ENCODE measurements at places on chromosomes 11 and 22.

DNA sequence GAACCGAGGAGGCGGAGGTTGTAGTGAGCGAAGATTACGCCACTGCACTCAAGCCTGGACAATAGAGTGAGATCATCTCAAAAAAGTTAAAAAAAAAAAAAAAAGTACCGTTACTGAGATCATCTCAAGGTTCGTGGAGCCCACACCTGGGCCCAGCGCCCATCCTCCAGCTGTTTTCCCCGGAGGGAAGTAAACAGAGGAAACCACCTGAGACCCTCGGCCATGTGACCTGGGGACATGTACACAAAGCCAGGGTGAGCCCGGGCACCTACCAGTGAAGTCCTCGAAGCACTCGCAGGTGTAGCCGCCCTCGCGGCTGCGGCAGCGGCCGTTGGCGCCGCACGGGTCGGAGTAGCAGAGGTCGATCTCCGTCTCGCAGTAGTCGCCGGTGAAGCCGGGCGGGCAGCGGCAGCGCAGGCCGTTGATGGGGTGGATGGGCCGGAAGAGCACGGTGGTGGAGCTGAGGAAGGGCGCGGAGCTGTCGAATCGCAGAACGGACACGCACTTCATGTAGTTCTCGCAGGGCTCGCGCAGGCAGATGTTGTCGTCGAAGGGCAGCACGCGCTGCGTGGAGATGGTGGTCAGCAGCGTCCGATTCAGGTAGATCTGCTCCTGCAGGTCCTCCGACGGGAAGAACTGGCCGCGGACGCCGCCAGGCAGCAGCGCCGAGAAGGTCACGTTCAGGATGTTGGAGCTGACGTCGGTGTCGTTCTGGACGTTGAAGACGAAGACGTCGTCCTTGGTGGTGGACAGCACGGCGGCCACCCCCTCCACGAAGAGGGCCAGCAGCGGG is 73.8 kb downstream of the CELSR1 start:
- DNase-seq: no peak

DNA sequence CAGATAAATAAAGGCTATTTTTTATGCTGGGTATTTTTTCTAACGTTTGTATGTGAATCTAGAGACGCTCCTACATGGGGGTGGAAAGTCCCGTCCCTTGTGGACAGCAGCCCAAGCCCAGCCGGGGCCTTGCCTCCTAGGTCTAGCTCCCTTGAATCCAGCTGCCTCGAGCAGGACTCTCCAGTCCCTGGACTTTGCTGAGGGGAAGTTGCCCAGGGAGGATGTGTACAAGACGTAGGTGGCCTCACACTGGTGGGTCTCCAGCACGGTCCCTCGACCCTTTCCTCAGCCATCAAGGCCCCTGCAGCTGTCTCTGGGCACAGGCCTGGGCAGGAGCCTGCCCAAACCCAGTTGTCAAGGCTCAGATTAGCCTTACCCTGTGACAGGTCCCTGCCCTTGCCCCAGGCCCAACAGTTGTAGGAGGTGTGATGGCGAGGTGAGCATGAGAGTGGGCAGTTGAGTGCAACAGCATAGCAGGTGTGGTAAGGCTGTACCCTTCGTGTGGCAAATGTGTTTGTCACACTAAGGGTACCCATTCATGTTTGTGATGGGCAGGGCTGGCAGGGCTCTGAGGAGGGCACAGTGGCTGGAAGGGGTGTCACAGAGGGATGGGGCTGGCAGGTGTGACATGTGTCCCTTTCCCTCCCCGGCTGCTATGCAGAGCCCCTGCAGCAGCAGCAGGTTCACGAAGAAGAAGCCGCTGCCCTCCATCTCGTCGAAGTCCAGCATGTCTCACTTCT is 3.4 kb downstream of the CCDC116 start:
- DNase-seq: no peak

DNA sequence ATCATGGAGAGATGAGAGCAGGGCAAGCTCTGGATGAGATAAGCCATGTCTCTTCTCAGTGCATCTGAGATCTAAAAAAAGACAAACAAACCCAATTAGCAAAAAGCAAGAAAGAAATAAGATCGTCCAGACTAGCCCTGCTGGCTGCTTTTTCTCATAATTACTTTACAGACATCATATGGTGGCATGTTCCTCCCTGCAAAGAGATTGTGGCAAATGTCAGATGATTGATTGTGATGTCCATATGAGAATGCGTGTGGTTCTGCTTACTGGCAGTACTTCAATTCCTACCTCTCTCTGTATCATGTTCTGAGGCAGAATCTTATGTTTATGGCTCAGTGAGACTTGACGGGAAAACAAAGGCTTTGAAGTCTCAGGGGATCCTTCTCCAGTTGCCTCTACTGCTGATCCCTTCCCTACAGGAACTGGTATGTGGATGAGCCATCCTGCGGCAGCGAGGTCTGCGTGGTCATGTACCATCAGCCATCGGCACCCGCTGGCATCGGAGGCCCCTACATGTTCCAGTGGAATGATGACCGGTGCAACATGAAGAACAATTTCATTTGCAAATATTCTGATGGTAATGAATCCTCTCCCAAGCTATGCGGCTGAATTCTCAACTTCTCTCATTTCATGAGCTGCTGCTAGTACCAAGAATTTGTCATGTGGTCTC is 8.8 kb downstream of the LAYN start:
- DNase-seq: no peak

DNA sequence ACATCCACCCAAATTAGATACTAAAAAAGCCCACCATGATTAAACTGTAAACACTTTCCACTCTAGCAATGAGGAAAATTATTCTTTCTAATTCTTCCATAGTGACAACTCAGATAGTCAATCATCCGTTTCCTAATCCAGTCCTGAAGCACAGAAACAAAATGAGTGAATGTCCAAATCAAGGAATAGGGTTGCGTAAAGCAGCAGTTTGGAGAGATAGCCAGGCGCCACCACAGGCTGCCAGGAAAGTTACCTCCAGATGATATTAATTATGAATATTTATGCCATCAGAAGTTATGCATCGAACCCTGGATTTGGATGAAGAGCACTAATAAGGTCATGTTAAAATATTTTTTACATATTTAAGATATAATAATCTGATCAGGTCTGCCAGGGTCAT is 63.2 kb downstream of the ETS1 start:
- no peak for DNase-seq

DNA sequence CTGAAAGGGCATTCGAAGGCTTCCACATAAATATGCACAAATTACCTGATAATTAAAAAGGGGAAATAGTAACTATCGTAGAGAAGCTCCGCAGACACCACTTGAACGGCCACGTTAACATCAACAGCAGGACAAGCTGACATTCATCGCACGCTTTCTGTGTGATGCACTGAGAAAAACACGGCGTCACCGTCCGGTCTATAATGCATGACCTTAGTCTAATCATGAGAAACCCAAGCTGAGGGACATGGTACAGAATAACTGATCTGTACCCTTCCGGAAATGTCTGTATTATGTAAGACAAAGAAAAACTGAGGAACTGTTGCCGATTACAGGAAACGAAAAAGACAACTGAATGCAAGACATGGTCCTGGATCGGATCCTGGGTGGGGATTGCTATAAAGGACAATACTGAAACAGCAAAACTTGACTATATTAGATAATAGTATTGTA is 678 bp upstream of the RANGAP1 start:
- DNase-seq: no peak

GRCh38 chr22:27331526-27332281 is 469.9 kb downstream of the MN1 start:
- DNase-seq: no peak

- DNase-seq: no peak
Measured at GRCh38 chr11:60964801-60965200, 6.7 kb upstream of the CD6 start.

- peak; percentile 73 for DNase-seq
Measured at GRCh38 chr22:42630901-42631602, 9.3 kb downstream of the ATP5MGL start.

DNA sequence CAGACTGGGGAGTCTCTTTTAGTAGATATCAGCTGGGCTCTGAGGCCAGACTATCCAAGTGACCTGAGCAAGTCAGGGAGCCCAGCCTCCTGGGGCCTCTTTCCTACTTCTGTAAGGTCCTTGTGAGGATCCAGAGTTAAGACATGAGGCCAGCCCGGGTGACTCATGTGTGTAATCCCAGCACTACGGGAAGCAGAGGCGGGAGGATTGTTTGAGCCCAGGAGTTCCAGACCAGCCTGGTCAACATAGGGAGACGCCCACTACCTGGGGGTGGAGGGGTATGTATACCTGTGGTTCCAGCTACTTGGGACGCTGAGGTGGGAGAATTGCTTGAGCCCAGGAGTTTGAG is 36.9 kb upstream of the POLA2 start:
- peak; percentile 57 for DNase-seq

GRCh38 chr11:119752345-119752871 is 23.4 kb upstream of the NECTIN1 start:
- peak; percentile 33 for DNase-seq

DNA sequence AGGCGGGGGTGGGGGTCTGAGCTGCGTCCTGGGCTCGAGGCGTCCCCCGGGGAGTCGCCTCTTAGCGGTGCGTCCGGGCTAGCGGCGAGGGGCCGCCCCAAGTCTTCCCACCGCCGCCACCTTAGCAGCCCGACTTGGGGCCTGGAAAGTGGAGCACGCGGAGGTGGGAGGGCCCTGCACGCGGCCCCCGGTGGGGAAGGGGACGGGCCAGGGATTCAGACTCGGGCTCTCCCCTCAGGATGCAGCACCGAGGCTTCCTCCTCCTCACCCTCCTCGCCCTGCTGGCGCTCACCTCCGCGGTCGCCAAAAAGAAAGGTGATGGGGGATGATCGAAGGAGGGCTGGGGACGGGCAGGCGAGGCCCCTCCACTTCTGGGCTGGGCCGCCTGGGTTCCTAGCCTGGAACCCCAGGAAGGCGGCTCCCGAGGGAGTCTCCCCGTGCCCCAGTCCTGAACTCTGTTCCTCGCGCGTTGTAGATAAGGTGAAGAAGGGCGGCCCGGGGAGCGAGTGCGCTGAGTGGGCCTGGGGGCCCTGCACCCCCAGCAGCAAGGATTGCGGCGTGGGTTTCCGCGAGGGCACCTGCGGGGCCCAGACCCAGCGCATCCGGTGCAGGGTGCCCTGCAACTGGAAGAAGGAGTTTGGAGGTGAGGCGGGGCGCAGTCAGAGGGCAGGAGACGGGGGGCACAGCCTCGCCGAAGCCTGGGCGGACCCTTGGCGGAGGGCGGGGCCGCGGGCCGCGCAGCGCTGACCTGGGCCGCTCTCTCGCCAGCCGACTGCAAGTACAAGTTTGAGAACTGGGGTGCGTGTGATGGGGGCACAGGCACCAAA is 563 bp downstream of the MDK start:
- no peak for DNase-seq

- peak; percentile 50 for DNase-seq
Measured at GRCh38 chr22:37282385-37282677, at the start of gene CYTH4. TSS of gene CYTH4 (plus strand) at chr22:37282508. CDS start at chr22:37282570, 62 bp downstream.

GRCh38 chr11:12865863-12866595 is 143.1 kb upstream of the RASSF10 start:
- no peak for DNase-seq

DNA sequence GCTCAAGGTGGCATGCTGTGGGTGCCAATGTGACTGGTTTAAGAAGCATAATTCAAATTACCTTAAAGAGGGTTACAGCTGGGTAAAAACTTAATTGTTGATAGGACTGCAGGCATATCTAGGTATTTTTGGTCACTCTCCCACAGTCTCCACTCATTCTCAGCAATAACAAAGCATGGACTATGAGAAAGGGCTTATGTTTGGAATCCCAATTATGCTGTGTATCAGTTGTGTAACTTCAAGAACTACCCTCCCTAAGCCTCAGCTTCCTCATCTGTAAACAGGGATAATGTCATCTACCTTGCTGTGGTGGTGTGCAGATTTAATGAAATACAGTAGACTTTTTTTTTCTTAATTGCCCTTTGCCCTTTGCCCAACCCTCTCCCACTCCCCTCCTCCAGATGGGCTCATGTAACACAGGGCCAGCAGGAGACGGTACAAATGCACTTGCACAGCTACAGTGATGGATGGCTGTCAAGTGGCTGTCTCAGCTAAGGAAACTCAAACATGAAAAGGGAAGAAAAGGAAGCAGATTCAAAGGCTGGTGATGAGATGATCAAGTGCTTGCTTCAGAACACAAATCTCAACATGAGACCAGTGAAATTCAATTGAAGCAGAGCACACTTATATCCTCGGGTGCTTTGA is 37.6 kb downstream of the MAP6 start:
- DNase-seq: no peak

GRCh38 chr11:64713016-64713707 is 9.8 kb downstream of the NRXN2 start:
- peak; percentile 36 for DNase-seq

DNA sequence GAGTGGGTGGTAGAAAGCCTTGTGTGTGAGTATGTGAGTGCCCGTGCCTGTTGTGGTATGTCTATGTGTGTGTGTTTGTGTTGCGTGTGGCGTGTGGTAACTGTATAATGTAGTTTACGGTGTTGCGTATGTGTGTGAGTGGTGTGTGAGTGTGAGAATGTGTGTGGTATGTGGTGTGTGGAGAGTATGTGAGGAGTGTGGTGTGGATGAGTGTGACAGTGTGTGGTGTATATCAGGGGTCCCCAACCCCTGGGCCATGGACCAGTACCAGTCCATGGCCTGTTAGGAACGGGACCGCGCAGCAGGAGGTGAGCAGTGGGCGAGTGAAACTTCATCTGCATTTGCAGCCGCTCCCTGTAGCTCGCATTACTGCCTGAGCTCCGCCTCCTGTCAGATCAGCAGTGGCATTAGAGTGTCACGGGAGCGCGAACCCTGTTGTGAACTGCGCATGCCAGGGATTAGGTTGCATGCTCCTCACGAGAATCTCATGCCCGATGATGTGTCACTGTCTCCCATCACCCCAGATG is 5.7 kb downstream of the UPK3A start:
- no peak for DNase-seq

DNA sequence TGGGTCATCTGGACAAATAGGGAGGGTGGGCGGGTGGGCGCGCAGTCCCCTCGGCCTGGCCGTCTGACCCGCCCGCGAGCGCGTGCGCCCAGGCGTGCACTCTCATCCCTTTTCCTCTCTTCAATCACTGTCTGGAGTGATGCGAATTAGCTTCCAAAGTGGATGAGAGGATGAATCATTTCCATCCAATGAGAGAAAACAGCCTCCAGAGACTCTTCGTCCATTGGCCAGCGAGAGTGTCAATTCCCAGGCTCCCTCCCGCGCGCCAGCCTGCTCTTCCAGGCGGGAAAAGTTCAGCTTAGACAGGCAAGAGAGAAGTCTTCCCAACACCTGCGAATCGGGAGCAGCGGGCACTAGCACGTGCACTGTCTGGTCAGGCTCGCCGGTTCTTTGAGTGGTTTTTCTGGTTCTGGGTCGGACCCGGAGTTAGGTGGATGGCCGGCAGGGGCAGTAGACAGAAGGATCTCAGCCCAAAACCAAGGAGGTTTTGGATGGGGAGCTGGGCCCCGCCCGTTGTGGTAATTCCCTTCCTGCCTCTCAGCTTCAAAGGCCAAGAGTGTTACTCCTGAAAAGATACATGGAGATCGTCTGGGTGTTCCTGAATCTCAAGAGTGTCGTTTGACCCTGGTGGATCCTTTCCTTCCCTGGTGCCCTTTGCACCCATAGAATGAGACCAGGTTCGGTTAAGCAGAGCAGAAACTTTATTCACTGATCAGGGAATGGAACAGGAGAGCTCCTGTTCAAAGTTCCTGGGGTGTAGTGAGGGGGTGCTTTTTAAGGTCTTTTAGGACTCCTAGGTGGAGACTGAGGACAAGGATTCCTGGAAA is 33.4 kb upstream of the GLYATL1 start:
- peak; percentile 43 for DNase-seq

GRCh38 chr11:66277471-66278362 is at the start of gene CNIH2:
TSS of gene CNIH2 (plus strand) at chr11:66278175. CDS start at chr11:66278457, 282 bp downstream.
- peak; percentile 29 for DNase-seq

Measured in RWPE1 (cell line).